Suppressor macrophage treated with lipopolysaccharide for 1 hour (primary cell): ENCODE measurements at places on chromosomes 7 and 10.
A peak's percentile ranks its signal among the peaks of the same experiment; 100 is the strongest.

GRCh38 chr7:2927592-2927991, 83.5 kb upstream of the GNA12 start:
- DNase-seq, result no peak

DNA sequence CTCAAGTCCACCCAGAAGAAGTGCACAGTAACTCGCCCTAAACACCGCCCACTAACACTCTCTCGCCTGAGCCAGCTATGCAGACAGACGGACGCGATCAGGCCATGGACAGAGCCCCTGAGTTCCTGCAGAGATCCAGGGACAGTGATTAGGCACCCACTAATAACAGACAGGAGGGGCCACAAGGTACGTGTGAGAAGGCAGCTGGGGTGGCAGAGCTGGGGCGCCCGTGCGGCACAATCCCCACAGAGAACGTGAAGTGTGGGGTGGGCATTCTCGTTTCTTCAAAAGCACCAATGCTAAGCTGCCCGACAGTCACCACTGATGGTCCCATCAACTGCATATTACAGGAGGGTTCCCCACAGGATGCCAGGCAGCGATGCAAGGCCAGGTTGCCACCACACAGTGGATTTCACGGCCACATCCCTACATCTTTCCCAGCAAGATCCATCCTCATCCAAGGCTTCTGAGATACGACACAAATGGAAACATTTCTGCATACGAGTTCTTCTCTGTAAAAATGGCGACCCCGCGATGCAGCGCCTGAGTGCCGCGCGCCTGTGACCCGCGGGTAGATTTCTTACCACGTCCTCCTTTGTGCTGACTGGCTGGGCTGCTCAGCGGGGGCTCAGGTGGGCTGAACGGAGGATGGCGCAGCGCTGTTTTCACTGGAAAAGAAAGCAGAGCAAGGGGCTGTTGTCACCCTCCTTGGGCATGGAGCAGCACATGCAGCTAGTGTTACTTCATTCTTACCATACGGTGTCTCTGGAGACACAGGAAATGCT, 237.5 kb downstream of the TNS3 start:
- no peak for DNase-seq

DNA sequence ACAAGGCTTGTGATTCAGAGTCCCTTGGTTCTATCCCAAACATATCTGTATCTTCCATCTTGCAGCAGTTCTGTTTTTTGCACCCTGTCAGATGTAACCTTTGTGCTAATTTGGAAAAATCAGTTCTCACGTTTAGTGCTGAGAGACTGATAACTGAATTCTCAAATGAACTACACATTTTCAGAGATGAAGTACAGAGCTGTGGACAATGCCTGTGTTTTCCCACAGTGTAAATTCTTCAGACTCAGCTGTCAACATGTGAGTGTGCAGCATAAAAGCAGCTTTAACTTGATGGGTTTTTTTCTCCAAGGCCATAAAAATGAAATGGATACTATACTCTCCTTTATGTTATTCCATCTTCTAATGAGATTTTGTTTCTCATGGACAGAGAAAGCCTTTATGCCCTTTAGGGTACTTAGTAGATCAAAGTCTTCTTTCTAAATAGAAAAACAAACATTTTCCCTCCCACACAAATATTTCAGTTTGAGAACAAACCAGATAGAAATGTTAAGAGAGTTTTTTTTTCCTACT, 150.9 kb downstream of the SEMA3A start:
- DNase-seq, result no peak

DNA sequence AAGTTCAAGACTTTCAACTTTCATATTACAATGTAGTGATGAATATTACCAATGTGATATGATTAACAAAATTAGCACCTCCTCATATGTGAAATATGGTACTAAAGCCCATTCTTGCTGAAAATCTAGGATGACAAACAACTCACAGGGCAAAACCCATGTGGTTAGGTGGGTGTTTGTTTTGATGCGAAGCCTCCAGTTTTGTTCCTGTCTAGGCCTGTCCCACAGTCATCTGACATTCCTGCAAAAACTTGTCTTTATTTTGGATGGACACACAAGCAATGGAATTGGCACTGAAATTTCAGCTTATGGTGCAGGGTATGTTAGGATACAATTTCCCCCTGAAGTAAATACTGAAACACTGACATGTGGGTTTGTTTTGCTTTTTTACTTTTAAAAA, 95.3 kb downstream of the PARD3 start:
- DNase-seq, result no peak

DNA sequence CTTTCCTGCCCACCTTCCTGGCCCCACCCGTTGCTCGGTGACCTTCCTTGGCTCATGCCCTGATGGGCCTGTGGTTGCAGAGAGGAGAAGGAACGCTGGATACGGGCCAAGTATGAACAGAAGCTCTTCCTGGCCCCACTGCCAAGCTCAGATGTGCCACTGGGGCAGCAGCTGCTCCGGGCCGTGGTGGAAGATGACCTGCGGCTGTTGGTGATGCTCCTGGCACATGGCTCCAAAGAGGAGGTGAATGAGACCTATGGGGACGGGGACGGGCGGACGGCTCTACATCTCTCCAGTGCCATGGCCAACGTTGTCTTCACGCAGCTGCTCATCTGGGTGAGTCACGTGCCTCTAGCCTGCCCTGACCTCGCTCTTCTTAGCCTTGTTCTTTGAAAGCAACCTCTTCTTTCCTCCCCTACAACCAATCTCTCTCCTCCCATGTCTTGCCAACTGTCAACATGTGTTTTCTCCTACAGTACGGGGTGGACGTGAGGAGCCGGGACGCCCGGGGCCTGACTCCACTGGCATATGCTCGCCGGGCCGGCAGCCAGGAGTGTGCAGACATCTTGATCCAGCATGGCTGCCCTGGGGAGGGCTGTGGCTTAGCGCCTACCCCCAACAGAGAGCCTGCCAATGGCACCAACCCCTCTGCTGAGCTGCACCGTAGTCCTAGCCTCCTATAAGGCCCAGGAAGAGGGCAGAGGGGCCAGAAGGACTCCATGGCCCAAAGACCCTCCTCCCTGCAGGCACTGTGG, 24.1 kb downstream of the GBX1 start:
- DNase-seq, result no peak

GRCh38 chr7:2542011-2542915, 13.1 kb downstream of the BRAT1 start:
- no peak for DNase-seq

GRCh38 chr7:137820677-137821420, 25.9 kb downstream of the DGKI start:
- DNase-seq, result no peak

DNA sequence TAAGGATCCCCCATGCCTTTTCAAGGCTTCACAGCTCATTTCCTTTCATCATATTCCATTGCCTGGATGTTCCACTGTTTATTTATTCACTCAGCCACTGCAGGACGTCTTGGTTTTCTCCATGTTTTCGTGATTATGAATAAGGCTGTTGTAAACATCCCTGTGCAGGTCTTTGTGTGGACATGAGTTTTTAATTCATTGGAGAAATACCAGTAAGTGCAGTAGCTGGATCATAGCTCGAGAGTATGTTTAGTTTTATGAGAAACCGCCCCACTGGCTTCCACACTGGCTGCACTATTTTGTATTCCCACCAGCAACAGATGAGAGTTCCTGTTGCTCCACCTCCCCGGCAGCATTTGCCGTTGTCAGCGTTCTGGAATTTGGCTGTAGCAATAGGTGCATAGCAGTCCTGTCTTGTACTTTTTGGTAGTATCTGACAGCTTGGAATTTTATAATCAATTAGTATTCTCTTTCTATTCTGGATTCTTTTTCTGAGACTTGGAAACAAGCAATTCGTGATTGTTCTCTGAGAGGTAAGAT, 269.9 kb upstream of the PITRM1 start:
- no peak for DNase-seq

- DNase-seq, result no peak
Observed at GRCh38 chr7:90597563-90598253, 1.6 kb downstream of the CDK14 start.

GRCh38 chr7:17774716-17775288, 165.5 kb downstream of the SNX13 start:
- DNase-seq, result no peak

DNA sequence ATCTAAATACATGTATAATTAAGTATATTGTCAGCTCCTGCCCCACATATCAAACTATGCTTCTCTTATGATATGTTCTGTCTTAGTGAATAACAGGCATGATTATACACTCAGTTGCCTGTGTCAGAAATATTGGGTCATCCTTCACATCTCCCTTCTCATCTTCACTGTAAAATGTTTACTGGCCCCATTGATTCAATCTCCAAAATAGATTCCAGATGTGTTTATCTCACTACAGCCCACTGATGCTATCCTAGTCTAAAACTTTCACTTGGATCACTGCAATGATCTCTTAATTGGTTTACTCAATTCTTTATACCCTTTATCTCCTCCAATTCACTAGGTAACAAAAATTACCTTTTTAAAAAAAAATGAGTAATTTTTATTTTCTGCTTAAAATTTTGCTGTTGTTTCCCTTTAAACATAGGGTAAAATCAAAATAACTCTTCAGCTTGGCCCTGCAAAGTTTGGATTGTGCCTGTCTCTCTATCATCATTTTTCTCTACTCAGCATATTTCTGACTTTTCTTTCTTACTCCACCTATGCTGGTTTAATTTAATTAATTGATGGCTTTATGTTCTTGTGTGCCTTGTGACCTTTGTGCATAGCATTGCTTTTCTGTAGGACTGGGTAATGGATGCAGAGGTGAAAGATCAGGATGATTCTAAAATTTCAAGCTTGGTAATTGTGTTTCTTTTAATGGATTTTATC, 233.9 kb upstream of the FOXP2 start:
- DNase-seq, result no peak

DNA sequence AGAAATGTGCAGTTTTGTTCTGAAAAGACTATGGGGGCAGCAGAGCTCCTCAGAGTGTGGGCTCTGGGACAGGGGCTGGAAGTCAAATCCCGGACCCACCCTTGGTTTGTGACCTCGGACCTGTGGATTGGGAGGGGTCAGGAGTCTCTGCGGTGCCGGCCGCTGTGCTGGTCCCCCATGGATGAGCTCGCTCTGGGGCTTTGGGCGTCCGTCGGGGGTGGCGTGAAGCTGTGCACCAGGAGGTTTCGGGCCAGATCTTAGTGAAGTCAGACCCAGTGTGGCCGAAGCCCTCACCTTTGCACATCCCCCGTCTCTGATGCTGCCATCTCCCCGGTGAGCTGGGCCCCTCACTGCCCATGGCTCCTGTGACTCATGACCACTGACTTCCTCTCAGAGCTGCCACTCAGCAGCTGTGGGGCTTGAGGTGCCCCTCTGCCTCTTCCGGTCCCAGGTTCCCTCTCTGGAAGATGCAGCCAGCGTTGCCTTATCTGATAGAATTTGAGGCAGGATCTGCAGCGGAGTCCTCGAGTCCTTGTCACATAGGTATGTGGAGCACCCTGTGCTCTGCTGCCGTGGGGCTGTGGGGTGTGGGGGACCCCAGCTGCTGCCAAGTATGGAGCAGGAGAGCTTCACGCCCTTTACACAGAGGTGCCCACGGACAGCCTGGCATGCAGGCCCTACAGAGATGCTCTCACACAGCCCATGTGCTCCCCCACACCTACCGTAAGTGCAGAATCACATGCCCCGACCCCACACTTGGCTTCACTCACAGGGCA, 11.4 kb upstream of the SCART1 start:
- no peak for DNase-seq

- DNase-seq, result peak; percentile 59
Observed at GRCh38 chr10:99981581-99982199, 28.1 kb downstream of the DNMBP start.

- DNase-seq, result no peak
Observed at GRCh38 chr7:139768249-139768824, 9.5 kb downstream of the HIPK2 start.

DNA sequence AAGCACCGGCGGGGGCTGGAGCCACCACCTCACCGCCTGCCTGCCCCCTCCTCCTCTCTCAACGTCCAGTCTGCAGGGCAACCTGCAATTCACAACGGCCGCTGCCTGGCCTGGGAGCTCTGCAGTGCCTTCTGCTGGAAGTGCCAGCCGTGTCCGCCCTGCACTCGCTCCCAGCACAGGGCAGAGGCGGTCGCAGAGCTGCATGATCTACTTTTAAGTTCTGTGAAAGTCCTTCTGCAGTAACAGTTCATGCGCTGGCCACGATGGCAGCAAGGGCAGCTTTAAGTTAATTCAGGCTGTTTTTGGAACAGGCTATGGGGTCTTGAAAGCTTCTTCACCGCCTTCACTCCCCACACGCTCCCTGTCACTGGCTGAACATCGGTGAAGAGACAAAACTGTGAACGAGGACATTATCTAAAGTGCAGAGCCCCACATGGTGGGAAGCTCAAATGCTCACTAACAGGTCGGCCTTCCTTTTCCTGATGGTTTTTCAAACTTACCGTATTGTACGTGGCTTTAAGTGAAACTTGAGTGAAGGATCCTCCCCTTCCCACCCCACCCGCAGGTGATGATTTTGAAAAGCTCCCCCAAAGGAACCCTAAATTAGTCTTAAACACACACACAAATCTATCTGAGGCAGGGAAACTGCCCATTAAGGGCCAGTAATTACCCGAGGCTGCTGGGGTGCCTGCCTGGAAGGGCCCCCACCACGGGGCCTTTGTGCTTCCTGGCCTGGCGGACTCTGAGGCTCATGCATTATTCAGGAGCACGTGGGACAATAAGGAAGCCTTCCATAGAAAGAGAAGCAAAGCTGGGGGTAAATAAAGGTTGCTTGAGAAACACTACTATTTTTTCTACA, 504.3 kb downstream of the DNAJB6 start:
- DNase-seq, result no peak
